AG09309 (cell line): ENCODE measurements at places on chromosomes 1 and 21.

- no peak for DNase-seq
Observed at GRCh38 chr1:6028042-6028850, 17.4 kb upstream of the KCNAB2 start.

DNA sequence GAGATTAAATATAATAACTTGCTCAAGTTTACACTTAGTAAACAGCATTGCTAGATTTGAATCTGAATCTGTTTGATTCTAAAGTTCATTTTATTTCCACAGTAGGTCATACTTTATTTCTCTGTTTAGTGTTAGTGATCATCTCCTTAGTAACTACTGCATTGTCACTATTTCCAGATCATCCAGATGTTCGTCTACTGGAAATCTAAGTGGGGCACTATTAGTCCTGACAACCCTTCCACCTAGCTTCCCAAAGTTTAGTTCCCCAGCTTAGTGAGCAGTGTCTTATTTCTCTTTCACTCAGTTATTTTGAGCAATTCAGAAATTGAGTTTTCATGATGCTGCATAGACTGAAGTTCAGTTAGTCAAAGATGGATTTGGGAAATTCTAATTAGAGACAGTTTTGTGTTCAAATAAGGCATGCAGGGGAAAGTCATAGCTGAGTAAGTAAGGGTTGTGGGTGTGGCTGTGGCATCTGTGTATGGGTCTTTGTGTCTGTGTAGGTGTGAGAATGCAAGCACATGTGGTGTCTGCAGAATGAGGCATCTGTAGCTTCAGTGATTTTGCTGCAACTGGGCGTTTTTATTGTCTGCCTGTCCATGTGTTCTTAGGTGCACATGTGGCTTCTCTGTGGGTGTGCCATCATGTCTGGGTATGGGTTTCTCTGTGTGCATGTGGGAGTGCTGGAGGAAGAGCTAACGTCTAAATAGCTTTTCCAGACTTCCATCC, 107.3 kb downstream of the NTMT2 start:
- DNase-seq, result no peak

GRCh38 chr1:5643360-5644107, 348.7 kb downstream of the NPHP4 start:
- no peak for DNase-seq

- DNase-seq, result no peak
Observed at GRCh38 chr1:41155105-41155504, 87.0 kb downstream of the SCMH1 start.

DNA sequence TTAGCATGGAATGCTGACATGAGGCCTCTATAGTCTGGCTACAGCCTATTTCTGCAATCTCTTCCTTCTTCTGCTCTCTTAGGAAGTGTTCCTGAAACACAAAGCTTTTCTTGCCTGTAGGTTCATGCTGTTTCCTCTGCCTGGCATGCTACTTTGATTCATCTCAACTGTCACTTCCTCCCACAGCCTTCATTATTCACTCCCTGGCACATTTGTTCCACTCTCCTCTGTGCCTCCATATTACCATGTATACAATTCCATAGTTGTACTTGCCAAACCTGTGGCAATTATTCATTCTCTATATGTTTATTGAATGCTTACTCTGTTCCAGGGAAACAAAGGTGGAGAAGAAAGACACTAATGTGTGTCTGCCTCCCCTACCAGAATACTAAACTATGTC, 210.2 kb downstream of the LRRC7 start:
- no peak for DNase-seq

DNA sequence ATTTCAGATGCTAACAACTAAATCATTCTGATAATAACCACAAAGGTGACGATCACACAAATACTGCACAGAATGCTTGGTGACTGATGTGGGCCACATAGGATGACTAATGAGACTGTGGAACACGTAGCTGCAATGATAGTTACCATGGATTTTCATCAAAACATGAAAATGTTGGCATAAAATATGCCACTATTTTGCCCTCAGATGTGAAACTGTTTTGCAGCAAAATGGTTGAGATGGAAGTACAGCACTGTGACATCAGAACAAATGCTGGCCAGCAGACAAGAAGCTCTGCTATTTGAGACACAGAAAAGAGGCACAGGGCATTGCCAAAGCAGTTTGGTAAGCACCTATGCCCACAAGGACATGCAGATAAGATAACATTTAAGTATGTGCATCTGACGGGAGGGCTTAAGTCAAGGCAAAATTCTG, 83.8 kb downstream of the NIBAN1 start:
- DNase-seq, result no peak

GRCh38 chr1:201540846-201541735, 2.2 kb downstream of the NAV1 start:
- no peak for DNase-seq
